Ascending aorta (tissue), 2 donors: ENCODE measurements at places on chromosomes 12 and 14.

DNA sequence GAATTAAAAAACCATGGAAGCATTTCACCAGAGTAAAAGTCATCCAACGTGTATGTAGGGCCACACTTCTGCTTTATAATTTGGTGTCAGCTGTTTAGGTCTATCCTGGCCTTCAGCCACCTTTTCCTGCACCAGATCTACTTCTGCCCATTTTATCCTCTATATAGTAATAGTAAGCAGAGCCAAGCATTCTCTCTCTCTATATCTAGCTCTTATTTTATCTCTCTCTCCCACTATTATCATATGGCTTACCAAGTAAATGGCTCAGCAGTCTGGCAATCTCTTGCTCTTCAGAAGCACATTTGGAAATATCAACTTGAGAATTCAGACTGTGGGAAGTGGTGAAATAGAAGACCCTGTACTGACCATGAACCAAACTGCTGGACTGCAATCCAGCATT lies 84.1 kb upstream of the FKBP4 start:
- no peak for DNase-seq
- no peaks in the 10 kb centered on the region for H3K27me3 ChIP-seq
- no peak overlapping the region for H3K27ac ChIP-seq

GRCh38 chr14:52103416-52103815 lies 34.6 kb upstream of the NID2 start:
- DNase-seq, result no peak
- H3K36me3 ChIP-seq, result no peaks in the 10 kb centered on the region
- no peaks in the 10 kb centered on the region for H3K4me1 ChIP-seq
- H3K4me3 ChIP-seq, result no peak overlapping the region
- H3K27ac ChIP-seq, result no peak overlapping the region

DNA sequence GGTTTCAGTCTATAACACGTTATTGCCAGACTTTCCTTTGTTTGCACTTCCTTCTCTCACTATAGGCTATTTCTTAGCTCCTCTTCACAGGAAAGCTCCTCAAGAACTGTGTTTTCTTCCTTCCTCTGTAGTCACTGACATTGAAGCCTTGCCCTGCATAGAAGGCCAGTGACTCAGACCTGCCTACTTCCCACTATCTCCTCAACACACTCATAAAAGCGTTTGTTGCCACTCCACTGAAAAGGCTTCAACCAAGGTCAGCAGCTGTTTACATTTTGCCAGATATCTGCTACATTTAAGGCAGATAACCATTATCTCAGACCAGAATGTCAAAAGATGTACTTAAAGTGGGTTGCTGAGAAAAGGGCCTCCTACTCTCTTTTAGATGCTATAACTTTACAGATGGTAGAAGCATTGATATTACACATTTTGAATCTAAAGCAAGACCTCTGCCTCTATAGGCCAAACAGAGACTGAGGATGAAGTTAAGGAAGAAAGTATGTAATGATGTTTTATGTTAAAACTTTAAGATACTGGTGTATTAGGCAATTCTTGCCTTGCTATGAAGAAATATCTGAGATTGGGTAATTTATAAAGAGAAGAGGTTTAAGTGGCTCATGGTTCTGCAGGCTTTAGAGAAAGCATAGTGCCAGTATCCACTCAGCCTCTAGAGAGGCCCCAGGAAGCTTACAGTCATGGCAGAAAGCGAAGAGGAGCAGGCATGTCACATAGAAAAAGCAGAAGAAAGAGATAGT lies 233.3 kb upstream of the FLRT2 start:
- H3K4me3 ChIP-seq, result no peak overlapping the region
- no peaks in the 10 kb centered on the region for H3K36me3 ChIP-seq
- no peak for DNase-seq
- no peaks in the 10 kb centered on the region for H3K27me3 ChIP-seq
- H3K27ac ChIP-seq, result no peak overlapping the region
- H3K4me1 ChIP-seq, result no peaks in the 10 kb centered on the region

GRCh38 chr12:5582541-5582940 lies 150.6 kb downstream of the NTF3 start:
- H3K27me3 ChIP-seq, result no peaks in the 10 kb centered on the region

GRCh38 chr14:87080146-87080545 lies 912.8 kb downstream of the GALC start:
- no peak overlapping the region for H3K27ac ChIP-seq
- H3K4me3 ChIP-seq, result no peak overlapping the region
- DNase-seq, result no peak
- H3K36me3 ChIP-seq, result no peaks in the 10 kb centered on the region

GRCh38 chr12:19737019-19737418 lies 297.7 kb downstream of the AEBP2 start:
- H3K27ac ChIP-seq, result no peak overlapping the region
- peaks cover 3% of the 10 kb centered on the region for H3K4me1 ChIP-seq
- H3K4me3 ChIP-seq, result no peak overlapping the region
- DNase-seq, result no peak

GRCh38 chr12:49868952-49869815 lies 26.3 kb upstream of the BCDIN3D start:
- no peaks in the 10 kb centered on the region for H3K36me3 ChIP-seq
- H3K4me1 ChIP-seq, result no peaks in the 10 kb centered on the region
- peak overlapping the region; percentile 47 for H3K27ac ChIP-seq
- H3K4me3 ChIP-seq, result no peak overlapping the region
- DNase-seq, result peak; percentile 22

DNA sequence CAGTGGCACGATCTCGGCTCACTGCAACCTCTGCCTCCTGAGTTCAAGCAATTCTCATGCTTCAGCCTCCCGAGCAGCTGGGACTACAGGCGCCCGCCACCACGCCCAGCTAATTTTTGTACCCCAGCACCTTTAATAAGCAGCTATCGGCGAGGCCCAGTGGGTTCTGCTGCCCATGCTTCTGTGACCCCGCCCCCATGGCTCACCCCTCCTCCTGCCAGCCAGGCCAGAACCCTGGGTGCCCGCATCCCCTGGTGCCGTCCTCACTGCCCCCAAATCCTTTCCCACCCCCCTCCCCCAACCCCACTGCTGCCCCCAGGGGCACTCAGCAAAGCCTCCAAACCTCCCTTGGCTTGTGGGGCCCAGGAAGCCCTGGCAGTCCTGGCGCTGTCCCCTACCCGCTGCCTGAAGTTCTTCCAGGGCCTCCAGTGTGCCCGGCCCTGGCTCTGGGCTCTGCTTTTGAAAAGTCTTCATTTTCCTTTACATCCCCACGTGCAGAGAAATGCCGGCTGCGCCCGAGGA lies 14.5 kb downstream of the BAG5 start:
- no peak overlapping the region for H3K27ac ChIP-seq
- no peak for DNase-seq
- H3K4me1 ChIP-seq, result peaks cover 38% of the 10 kb centered on the region
- H3K4me3 ChIP-seq, result no peak overlapping the region
- no peaks in the 10 kb centered on the region for H3K36me3 ChIP-seq

- peaks cover 24% of the 10 kb centered on the region for H3K36me3 ChIP-seq
- no peaks in the 10 kb centered on the region for H3K4me1 ChIP-seq
- H3K4me3 ChIP-seq, result no peak overlapping the region
- H3K27ac ChIP-seq, result peak overlapping the region; percentile 40
- DNase-seq, result no peak
Observed at GRCh38 chr12:101925935-101926334, 48.6 kb downstream of the DRAM1 start.

DNA sequence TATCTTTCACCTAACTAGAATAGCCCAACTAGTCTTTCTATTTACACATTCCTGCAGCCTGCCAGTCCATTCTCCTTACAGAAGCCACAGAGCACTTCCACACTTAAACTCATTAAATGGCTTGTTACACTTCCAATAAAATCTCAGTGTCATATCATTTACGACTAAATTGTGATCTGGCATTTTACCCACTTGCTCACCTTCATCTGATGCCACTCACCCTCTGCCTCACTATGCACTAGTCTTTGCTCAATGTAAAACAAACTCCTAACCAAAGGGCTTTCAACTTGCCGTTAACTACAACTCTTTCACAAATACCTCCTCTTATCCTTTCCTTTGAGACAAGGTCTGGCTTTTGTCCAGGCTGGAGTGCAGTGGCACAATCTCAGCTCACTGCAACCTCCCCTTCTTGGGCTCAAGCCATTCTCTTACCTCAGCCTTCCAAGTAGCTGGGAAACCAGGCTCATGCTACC lies 24.1 kb downstream of the YAF2 start:
- H3K36me3 ChIP-seq, result peaks cover 8% of the 10 kb centered on the region
- peaks cover 6% of the 10 kb centered on the region for H3K4me1 ChIP-seq
- no peaks in the 10 kb centered on the region for H3K27me3 ChIP-seq
- no peak for DNase-seq

GRCh38 chr14:57420986-57421385 lies 30.6 kb downstream of the NAA30 start:
- H3K4me1 ChIP-seq, result no peaks in the 10 kb centered on the region
- no peak overlapping the region for H3K27ac ChIP-seq
- no peak overlapping the region for H3K4me3 ChIP-seq

- H3K4me1 ChIP-seq, result no peaks in the 10 kb centered on the region
- no peak for DNase-seq
- no peaks in the 10 kb centered on the region for H3K27me3 ChIP-seq
- no peak overlapping the region for H3K27ac ChIP-seq
- H3K4me3 ChIP-seq, result no peak overlapping the region
- H3K36me3 ChIP-seq, result no peaks in the 10 kb centered on the region
Observed at GRCh38 chr12:9906873-9907272, 25.3 kb downstream of the CLEC2A start.

DNA sequence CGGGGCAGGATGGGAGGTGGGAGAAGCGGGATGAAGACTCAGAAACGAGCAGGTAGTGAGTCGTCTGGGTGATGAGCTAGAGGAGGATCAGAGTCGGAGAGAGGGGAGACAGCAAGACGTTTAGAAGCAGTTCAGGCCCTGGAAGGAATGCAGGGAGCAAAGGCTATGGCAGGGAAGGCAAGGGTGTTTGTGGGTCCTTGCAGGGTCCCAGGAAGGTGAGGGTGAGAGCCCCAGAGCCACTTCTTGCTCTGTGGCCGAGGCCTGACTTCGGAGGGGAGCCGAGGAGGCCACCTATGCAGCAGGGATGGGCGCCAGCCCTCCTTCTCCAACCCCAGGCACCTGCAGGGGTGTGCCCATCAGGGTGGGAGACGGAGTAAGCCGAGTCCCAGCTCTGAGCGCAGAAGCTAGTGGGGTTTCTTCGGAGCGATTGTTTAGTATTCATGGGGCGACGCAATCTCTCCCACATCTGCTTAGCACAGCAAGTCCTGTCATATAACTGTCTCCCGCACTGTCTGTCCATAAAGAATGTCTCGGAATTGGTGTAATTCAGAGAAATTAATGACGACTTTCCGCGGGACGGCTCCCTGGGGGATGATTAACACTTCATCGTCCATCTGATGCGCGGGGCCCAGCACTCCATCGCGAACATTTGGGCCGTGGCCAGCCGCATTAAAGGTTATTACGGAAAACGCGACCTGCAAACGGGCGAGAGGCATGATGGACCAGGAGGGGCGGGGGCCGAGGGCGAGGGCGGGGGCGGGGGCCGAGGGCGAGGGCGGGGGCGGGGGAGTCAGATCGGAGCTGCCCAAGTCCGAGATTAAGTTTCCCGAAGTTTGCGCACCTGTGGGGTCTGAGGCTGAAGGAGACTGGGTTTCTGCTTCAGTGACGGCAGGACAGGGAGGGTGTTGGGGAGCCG lies 12.2 kb upstream of the CALCOCO1 start:
- no peaks in the 10 kb centered on the region for H3K36me3 ChIP-seq
- H3K27me3 ChIP-seq, result no peaks in the 10 kb centered on the region
- H3K27ac ChIP-seq, result no peak overlapping the region
- no peaks in the 10 kb centered on the region for H3K4me1 ChIP-seq
- DNase-seq, result no peak

- H3K27ac ChIP-seq, result no peak overlapping the region
- no peaks in the 10 kb centered on the region for H3K27me3 ChIP-seq
- H3K4me1 ChIP-seq, result no peaks in the 10 kb centered on the region
- H3K4me3 ChIP-seq, result no peak overlapping the region
- no peak for DNase-seq
- H3K36me3 ChIP-seq, result no peaks in the 10 kb centered on the region
Observed at GRCh38 chr12:31245822-31246469, 80.0 kb downstream of the SINHCAF start.

GRCh38 chr14:60643463-60644314 lies 5.6 kb downstream of the SIX1 start:
- no peaks in the 10 kb centered on the region for H3K36me3 ChIP-seq
- H3K27me3 ChIP-seq, result peaks cover 38% of the 10 kb centered on the region
- H3K4me1 ChIP-seq, result peaks cover 15% of the 10 kb centered on the region
- no peak for DNase-seq
- H3K27ac ChIP-seq, result no peak overlapping the region

GRCh38 chr12:13094367-13094766 lies 9.1 kb downstream of the GSG1 start:
- H3K36me3 ChIP-seq, result no peaks in the 10 kb centered on the region
- H3K27me3 ChIP-seq, result no peaks in the 10 kb centered on the region
- peaks cover 28% of the 10 kb centered on the region for H3K4me1 ChIP-seq
- peak overlapping the region; percentile 4 for H3K27ac ChIP-seq
- no peak overlapping the region for H3K4me3 ChIP-seq
- DNase-seq, result no peak

GRCh38 chr12:39032448-39032847 lies 127.1 kb upstream of the CPNE8 start:
- no peaks in the 10 kb centered on the region for H3K27me3 ChIP-seq
- DNase-seq, result no peak
- no peaks in the 10 kb centered on the region for H3K4me1 ChIP-seq
- no peaks in the 10 kb centered on the region for H3K36me3 ChIP-seq
- no peak overlapping the region for H3K27ac ChIP-seq

DNA sequence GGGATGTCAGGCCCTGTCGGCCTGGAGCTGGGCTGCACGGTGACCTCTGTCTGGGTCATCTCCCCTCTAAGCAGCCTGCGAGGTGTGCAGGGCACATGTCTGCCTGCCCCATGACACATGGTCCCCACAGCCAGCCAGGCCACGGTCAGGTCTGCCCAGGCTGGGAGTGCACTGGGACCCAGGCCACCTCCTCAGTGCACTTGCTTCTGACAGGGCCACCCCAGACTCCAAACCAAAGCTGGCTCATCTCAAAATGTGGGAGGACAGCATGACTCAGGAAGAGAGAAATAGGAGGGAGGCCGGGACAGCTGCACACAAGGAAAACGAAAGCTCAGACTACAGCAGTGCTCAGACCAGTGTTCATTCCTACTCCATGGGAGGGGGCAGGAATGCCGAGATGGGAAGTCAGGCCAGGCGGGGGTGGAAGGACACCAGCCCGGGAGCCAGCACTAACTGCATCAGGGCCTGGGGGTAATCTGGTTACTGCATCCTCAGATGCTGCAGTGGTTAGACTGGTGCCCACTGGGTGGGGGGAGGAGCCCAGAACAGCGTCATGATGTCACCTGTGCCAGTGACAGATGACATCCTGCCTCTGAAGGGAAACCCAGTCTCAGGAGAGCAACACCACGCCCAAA lies 4.0 kb downstream of the P2RX2 start:
- H3K36me3 ChIP-seq, result peaks cover 25% of the 10 kb centered on the region
- H3K4me3 ChIP-seq, result no peak overlapping the region
- DNase-seq, result no peak
- H3K27ac ChIP-seq, result no peak overlapping the region
